ENCODE measurements at places on chromosomes 13 and 19. TPM values are rescaled to one million over a fixed set of nuclear protein-coding genes. Genes with fewer than 3 reads are reported as not detected.
A peak's percentile ranks its signal among the peaks of the same experiment; 100 is the strongest.

GRCh38 chr13:46127358-46128023 is 22.7 kb upstream of the CPB2 start:
- no peak for DNase-seq

DNA sequence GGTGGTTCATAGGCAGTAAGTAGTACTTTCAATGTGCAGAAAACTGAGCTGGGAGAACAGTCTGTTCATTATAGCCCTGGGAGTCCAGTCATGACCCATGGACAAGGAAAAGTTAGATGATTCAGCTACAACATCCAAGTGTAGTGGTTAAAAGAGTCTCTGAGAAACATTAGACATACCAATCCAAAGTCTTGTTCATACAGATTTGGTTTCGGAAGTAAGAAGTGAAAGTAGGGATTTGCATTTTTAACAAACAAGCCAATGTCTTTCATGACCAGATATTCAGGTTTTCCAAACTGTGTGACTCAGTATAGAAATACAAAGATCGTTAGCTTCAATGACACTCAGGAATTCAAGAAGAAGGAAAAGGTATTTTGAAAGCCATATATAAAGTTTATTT is 345.3 kb downstream of the SLITRK1 start:
- no peak for DNase-seq

GRCh38 chr19:15263361-15263985 is 31.2 kb upstream of the EPHX3 start:
- no peak for DNase-seq

Gene KIR2DL3
- total RNA-seq: not detected

Gene NR1H2
- total RNA-seq: 189 TPM

DNA sequence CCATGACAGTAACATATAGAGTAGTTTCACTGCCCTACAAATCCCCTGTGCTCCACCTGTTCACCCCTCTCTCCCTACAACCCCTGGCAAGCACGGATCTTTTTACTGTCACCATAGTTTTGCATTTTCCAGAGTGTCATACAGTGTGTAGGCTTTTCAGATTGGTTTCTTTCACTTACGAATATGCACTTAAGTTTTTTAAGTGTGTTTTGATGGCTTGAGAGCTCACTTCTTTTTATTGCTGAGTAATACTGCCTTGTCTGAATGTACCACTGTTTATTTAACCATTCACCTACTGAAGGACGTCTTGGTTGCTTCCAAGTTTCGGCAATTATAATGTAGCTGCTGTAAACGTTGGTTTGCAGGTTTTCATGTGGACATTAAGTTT is 175.1 kb downstream of the ITGBL1 start:
- DNase-seq: peak; percentile 61

Gene CYTH2
- 164 TPM for total RNA-seq

DNA sequence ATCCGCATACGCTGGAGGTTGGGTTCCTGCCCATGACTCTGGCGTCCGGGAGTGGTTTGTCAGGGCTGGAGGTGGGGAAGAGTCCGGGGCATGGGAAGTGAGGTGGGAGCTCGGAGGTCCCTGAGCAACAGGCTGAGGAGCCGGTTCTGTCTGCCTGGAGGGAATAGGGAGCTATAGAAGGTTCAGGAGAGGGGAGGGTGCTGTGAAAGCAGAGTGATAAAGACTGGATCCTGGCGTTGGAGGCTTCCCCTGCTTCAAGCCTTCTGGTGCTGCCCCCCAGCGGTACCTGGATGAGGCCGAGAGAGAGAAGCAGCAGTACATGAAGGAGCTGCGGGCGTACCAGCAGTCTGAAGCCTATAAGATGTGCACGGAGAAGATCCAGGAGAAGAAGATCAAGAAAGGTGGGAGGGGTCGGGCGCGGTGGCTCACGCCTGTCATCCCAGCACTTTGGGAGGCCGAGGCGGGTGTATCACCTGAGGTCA is 2.6 kb downstream of the HMG20B start:
- no peak for DNase-seq

DNA sequence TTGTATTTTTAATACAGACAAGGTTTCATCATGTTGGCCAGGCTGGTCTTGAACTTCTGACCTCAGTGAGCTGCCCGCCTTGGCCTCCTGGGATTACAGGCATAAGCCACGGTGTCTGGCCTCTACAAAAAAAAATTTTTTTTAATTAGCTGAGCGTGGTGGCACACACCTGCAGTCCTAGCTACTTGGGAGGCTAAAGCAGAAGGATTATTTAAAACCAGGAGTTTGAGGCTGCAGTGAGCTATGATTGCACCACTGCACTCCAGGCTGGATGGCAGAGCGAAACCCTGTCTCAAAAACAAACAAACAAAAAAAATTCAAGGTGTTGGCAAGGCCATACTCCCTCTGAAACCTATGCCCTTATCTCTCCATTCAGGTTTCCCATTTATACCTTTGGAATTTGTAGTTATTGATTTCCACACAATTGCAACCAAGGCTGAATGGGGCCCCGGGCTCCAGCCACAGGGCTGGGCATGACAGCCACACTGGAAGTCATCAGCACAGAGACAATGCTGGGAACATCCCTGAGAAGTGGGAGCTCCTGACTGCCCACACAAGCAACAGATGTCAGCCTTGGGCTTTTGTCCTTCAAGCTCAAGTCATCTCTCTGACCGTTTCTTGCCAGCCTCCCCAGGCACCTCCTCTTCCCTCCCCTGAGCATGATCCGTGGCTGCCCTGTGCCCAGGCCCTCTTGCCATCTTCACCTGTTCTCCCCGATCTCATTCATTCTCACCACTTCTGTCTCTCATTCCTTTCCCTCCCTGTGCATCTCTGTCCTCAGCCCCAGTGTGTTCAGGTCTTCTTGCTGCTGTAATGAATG is 27.2 kb upstream of the CALM3 start:
- DNase-seq: no peak

Gene TNFSF9
- total RNA-seq: 94.6 TPM

Gene LRRC63
- not detected for total RNA-seq

- DNase-seq: peak; percentile 88
Observed at GRCh38 chr13:93559718-93560117, 333.1 kb downstream of the GPC6 start.

- peak; percentile 60 for DNase-seq
Observed at GRCh38 chr19:1173845-1174809, at the start of gene SBNO2. Gene SBNO2, minus strand, starts transcription at chr19:1174268. Its CDS starts 19,992 bp downstream, at chr19:1154276.

Gene HIF3A
- total RNA-seq: not detected

DNA sequence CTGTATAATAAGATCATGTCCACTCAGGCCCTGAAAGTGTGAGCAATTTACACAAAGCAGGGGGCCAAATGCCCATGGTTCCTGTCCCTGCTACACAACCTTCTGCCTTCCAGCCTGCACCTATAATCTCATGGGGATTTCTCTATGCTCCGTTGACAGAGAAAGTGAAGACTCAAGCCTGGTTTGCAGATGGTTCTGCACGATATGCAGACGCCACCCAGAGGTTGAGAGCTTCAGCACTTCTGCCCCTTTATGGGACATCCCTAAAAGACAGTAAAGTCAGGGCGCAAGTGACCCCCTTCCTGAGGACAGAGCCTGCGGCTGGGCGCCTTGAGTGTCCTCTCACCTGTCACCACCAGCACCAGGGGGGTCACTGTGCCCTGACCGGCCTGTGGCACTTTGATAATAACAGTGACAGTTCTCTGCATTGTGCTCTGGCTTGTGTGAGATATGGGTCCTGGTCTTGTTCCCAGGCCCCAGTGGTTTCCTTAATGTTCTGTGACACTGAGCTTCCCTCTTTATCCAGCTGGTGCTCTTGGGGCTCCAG is 15.1 kb downstream of the LILRA5 start:
- no peak for DNase-seq

DNA sequence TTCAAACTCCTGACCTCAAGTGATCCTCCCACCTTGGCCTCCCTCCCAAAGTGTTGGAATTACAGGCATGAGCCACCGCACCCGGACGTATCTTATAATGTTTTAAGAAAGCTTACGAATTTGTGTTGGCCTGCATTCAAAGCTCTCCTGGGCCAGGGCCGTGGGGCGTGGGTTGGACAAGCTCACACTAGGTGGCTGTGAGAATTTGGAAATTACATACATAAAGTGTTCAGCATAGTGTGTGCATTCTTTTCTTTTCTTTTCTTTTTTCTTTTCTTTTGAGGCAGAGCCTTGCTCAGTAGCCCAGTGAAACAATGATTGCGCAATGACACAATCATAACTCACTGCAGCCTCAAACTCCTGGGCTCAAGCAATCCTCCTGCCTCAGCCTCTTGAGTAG is 2.6 kb downstream of the ZSWIM4 start:
- DNase-seq: peak; percentile 68

GRCh38 chr13:45332831-45333219 is 8.2 kb downstream of the TPT1 start:
- no peak for DNase-seq

DNA sequence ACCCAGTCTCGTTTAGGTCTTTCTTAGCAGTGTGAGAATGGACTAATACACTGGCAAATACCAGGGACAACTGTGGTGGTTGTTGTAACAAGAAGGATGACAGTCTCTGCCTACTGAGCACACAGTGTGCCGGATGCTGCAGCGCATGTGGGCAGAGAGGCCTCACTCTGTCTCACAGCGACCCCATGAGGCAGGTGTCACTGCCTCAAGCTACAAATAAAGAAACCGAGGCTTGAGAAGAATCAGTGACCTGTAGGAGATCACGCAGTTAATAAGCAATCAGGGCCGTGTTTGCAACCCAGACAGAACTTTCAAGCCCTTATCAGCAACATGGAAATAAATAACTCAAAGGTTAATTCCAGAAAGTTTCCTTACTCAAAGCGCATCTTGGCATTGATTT is 40.5 kb upstream of the GAS6 start:
- DNase-seq: no peak

GRCh38 chr13:26029581-26030136 is 22.2 kb downstream of the SHISA2 start:
- DNase-seq: no peak

DNA sequence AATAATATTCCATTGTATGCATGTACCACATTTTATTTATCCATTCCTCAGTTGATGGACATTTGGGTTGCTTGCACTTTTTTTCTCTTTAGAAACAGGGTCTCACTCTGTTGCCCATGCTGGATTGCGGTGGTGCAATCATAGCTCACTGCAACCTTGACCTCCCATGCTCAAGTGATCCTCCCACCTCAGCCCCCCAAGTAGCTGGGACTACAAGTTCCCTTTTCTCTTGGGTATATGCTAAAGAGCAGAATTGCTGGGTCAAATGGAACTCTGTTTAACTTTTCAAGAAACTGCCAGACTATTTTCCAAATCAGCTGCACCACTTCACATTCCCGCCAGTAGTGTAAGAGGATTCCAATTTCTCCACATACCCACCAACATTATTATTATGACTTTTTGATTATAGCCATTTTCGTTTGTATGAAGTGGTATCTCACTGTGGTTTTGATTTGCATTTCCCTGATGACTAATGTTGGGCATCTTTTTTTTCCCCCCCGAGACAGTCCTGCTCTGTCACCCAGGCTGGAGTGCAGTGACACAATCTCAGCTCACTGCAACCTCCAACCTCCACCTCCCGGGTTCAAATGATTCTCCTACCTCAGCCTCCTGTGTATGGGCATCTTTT is 7.6 kb upstream of the IPO5 start:
- no peak for DNase-seq

DNA sequence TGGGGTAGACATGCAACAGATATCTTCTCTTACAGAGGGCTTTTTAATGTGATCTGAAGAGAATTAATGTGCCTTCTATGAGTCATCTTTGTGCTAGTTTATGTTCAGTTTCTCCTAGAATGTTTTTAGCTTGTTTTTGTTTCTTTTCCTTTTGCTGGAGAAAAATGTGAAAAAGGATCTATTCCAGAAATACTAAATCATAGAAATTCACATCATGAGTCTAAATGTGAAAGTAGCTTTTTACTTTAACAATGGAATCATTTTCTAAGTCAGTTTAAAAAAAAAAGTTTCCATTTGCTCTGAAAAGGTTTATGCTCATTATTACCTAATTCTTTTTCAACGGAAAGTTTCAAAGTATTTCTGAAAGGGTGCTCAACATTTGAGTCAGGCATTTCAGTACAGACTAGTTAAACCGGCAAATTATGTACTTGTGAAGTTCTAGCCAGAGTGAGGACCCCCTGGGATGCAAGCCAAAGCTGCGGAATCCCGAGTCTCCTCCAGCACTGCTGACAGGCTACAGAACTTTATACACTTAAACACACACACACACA is 72.9 kb downstream of the SPATA13 start:
- DNase-seq: no peak

Gene ADM5
- 3.2 TPM for total RNA-seq

DNA sequence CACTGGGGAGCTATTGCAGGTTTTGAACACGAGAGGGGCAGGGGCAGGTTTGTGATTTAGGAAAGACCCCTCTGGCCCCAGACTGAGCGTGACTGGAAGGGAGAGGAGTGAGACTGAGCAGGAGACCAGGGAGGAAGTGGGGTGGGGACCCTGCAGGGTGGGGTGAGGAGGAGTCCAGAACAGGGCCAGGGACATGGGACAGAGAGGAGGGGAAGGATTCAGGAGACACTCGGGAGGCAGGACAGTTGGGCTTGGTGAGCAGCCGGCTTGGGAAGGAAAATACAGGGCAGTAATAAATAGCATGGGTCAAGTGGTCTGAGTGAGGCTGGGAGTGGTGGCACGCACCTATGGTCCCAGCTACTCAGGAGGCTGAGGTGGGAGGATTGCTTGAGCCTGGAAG is 9.4 kb downstream of the FOSB start:
- no peak for DNase-seq

- DNase-seq: no peak
Observed at GRCh38 chr19:10514211-10515145, 2.8 kb downstream of the S1PR5 start.

DNA sequence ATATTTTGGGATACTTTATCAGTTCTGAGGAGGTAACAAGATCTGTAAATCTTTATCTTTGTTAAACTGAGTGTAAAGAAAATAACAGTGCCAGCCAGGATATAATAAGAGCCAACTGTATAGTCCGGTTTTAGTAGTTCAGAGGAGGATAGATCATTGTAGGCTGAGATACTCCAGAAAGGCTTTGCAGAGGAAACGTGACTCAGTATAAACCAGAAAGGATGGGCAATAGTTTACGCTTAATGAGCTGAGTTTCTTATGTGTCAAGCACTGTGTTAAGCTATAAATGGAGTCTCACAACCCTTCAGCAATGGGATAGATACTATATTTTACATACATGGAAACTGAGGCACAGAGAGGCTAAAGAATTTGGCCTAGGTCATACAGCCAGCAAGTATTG is 3.8 kb downstream of the RFXAP start:
- no peak for DNase-seq

- no peak for DNase-seq
Observed at GRCh38 chr13:42113478-42113877, 65.0 kb downstream of the DGKH start.

GRCh38 chr13:51249770-51250741 is 27.9 kb downstream of the FAM124A start:
- no peak for DNase-seq

GRCh38 chr13:65268009-65268408 is 1962.1 kb downstream of the PCDH9 start:
- DNase-seq: no peak

- DNase-seq: peak; percentile 61
Observed at GRCh38 chr13:112931028-112931934, 37.7 kb upstream of the MCF2L start.

GRCh38 chr13:31166591-31166990 is 4.9 kb upstream of the HSPH1 start:
- peak; percentile 16 for DNase-seq

GRCh38 chr19:2800506-2800905 is 15.2 kb downstream of the THOP1 start:
- no peak for DNase-seq

GRCh38 chr13:33191425-33192210 is 93.9 kb downstream of the STARD13 start:
- DNase-seq: no peak

Gene C19orf67
- not detected for total RNA-seq
